ENCODE measurements at places on chromosomes 2 and 18.

- DNase-seq, result no peak
These were observed 30.6 kb upstream of the FAM237A start for GRCh38 chr2:206611736-206612135.

- no peak for DNase-seq
These were observed 3.6 kb upstream of the PTPN18 start for GRCh38 chr2:130352237-130352636.

- DNase-seq, result no peak
These were observed 22.8 kb downstream of the EHD3 start for GRCh38 chr2:31256611-31257382.

GRCh38 chr2:96577501-96577900, 40.9 kb downstream of the ARID5A start:
- no peak for DNase-seq

DNA sequence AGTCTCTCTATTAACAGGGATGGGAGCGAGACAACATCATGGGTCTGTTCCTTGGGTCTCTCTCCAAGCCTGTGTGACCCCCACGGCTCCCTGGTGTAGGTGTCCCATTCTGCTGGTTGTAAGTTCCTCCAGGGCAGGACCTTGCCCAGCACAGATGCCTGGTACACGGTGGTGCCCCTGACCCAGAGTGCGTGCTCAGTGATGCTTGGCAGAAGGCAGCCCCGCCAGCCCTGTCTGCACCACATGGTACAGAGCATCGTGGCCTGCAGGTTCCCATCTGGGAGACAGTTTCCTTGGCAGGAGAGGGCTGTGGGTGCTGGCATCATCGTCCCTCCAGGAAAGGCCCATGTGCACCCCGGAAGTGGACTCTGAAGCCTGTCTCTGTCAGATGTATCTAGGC, 249.0 kb downstream of the KLHL29 start:
- DNase-seq, result no peak

- DNase-seq, result no peak
These were observed 35.0 kb downstream of the TTC32 start for GRCh38 chr2:19866771-19867170.

DNA sequence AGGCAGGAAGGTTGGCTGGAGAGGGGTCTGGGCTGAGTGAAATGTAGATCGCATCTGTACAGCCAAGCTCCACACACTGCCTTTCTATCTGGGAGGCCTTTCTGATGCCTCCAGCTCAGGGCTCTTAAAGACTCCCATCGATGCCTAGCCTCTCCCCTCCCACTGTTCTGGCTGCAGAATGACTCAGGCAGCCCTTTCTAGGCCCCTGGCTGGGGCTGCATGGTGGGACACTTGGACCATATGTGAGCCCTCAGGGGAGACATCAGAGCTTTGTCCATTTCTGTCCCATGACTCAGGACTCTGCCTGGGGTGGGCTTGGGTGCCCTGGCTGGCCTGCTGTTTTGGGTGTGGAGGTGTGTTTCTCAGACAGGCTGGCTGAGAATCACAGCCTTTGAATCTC, 101.3 kb downstream of the CELF4 start:
- no peak for DNase-seq

DNA sequence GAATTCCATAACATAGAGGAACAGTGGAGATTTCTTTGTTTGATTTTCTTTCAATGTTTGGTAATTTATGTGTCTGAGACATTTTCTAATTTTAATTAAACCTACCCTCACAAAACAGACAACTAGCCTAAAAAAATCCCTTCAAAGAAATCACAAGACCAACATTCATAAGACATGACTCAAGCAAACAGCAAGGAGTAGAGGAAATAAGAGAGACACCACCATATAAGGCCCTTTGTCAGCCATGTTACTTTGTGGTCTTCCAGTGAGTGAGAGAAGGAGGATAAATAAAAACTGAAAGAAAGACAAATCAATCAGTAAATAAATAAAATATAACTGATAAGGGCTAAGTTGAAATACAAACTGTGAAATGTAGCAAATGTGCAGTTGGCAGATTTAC, 830.8 kb upstream of the SLC39A10 start:
- no peak for DNase-seq

GRCh38 chr18:9066358-9066757, 36.1 kb upstream of the NDUFV2 start:
- DNase-seq, result no peak

DNA sequence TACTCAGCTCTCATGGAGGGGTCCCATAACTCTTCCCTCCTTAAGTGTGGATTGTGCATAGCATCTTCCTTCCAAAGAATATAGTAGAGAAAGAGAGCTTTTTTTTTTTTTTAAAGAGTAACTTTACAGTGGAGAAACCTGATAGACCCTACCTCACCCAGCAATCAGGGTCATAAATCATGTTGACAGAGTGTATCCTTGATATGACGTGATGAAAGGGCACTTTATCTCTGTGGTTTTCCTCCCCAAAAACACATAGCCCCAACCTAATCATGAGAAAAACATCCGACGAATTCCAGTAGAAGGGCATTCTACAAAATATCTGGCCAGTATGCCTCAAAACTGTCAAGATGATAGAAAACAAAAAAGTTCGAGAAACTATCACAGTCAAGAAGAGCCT, 29.5 kb upstream of the MEIS1 start:
- DNase-seq, result no peak

DNA sequence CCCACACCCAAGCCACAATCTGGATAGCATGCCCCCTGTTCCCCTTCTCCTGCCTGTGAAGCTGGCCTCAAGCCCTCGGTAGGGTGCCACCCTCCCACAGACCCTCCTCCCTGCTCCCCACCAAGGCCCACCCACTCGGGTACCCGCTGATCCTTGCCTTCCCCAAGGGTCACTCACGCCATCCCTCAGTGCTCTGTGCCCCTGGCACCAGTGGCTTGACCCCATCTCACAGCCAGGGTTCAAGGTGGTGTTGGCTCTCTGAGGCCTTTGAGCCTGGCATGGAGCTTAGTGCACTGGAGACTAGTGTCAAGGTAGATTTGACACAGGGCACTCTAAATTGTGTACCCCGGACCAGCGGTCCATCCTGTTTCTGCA, 11.9 kb downstream of the ADRA2B start:
- no peak for DNase-seq

DNA sequence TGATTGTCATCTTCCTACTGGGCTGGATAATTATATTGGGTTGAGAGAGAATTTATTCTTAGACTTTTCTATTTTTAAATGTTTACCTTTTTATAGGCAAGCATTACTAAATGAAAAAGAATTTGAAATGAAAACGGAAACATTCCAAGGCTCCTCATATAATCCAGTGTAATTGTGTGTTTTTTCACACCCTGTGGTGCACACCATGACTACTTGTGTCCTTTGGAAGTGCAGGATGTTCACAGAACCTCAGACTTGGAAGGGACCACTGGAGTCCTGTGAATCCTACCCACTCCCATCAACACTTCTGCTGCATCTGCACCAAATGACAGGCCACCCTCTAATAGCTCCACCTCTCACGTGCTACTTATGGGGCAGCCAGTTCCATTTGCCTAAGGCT, 48.0 kb downstream of the NAT8 start:
- no peak for DNase-seq

- DNase-seq, result no peak
These were observed 12.7 kb downstream of the KCNF1 start for GRCh38 chr2:10924441-10924840.

- no peak for DNase-seq
These were observed 1024.7 kb upstream of the PIK3C3 start for GRCh38 chr18:40930211-40930882.

GRCh38 chr18:78323453-78324197, 656.0 kb upstream of the SALL3 start:
- no peak for DNase-seq

DNA sequence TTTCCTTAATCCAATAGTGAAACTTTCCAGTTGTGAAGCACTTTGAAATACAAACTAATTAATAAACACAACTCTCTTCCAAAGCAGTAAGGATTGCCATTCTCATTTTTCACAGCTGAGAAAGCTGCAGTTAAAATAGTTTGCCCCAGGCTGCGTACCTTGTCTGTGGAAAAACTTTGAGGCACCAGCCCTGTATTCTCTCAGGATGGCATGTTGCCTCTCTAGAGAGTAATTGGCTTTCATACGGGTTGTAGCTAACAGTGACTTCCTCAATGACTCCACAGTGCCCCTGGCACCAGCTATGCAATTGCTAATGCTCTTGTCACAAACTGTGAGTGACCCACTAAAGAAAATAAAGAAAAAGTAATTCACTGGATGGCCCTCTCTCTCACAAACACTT, 345.7 kb downstream of the MTX2 start:
- DNase-seq, result no peak

GRCh38 chr2:19973466-19973865, 16.4 kb downstream of the WDR35 start:
- DNase-seq, result no peak

- DNase-seq, result no peak
These were observed 11.5 kb upstream of the RTN4 start for GRCh38 chr2:55061523-55062344.

- DNase-seq, result no peak
These were observed 214.9 kb upstream of the SPRED2 start for GRCh38 chr2:65647249-65647842.

- DNase-seq, result no peak
These were observed 104.8 kb upstream of the RAB12 start for GRCh38 chr18:8504424-8504823.

- no peak for DNase-seq
These were observed 71.3 kb upstream of the NYAP2 start for GRCh38 chr2:225328192-225328591.

DNA sequence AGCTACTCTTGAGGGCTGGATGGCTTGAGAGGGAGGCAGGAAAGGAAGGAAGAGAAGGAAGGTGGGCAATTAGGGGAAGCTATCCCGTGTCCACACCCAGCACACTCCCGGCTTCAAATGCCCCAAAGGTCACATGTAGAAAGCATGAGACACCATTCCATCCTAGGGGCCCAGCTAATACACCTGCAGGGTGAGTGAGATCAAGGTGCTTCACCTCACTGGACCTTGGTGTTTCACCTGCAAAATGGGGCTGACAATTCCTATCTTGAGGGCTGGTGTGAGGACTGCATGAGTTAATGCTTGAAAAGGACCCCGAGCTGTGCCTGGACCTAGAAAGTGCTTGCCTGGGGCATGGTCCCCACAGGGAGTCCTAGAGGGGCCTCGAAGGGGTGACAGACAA, 50.8 kb upstream of the SMAD7 start:
- no peak for DNase-seq

DNA sequence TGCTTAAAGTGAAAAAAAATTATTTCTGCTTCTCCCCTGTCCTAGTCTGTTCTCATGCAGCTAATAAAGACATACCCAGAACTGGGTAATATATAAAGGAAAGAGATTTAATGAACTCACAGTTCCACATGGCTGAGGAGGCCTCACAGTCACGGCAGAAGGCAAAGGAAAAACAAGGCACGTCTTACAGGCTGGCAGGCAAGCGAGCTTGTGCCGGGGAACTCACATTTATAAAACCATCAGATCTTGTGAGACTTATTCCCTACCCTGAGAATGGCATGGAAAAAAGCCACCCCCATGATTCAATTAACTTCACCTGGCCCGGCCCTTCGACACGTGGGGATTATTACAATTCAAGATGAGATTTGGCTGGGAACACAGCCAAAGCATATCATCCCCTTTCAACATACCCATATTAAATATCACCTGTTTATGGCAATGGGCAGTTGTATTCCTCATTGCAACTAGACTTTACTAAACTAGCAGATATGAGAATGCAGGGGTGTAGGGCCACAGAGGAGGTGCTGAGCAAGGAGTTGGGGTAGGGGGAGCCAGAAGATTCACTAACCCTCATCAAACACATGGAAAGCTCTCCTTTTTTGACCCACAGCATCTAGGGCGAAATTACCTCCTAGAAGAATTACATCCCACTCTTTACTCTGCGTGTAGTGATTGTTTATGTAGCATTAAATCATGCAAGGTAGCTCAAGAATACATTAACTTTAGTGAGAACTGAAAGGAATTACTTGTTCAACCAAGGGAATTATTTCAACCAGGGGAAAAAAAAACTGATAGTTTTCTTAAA, 183.3 kb upstream of the DOK6 start:
- no peak for DNase-seq

GRCh38 chr18:46716827-46717226, 40.0 kb downstream of the ST8SIA5 start:
- DNase-seq, result no peak

- no peak for DNase-seq
These were observed 24.7 kb upstream of the NAGK start for GRCh38 chr2:71043531-71044407.

DNA sequence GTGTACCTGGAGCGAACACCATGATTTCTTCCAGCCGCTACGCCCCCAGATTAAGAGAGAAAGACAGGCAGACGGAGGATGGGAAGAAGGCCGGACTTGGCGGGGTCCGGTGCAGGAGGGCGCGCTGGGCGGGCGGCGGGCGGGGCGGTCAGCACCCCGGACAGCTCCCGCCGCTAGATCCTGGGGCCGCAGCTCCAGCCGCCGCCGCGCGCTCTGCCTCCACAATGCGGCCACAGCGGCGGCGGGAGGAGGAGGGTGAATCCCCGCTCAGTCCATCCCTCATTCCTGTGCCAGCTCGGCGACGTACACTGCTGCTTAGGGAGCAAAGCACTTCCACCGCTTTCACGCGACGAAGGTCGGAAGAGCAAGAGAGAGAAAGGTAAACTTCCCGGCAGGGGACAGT, at the start of gene AKAIN1:
TSS of gene AKAIN1 (minus strand) at position 226 of the 403 bp plus-strand sequence. CDS start at position 22, 204 bp downstream.
- DNase-seq, result no peak

DNA sequence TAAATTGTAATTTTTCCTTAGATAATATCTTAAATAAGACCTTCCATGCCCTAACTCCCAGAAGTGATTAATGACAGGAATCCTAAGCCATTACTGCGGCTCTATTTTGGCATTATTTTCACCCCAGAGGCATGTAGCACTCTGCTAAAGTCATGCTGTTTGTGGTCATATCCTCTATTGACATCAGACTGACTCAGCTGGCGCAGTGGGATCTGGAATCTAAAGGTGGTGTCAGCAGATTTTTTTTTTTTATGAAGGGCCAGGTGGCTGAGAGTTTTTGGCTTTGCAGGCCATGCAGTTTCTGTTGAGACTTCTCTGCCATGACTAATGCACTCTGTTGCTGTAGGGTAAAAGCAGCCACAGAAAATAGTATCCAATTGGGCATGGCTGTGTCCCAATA, 64.1 kb upstream of the ACVR1C start:
- DNase-seq, result no peak

DNA sequence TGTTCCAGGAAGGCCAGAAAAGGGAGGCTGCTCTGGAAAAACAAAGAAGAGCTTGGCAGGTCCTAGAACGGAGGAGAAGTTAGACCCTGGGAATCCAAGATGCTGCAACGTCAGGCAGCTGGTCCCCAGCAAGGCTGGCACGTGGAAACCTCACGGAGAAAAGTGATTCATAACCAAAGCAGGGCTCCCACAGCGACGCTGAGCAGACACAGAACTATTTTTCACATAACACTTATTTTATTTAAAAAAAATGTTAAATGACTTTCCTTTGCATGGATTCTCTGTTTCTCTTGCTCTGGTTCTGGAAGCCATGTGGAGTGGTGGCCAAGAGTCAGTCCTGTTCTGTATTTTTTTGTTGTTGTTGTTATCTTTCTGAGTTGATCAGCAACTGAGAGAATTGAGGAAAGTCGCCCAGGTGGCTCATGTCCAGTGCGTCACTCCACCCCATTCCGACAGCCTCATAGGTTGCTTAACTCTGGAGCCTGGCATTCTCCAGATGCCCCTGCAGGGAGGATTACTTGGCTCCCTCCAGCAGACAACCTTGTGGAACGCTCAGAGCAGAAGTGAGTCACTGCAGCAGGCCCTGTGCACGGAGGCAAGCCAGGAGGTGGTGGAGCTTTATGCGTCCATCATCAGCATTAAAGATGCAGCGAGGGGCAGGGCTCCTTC, 229.9 kb upstream of the HDAC4 start:
- DNase-seq, result no peak

GRCh38 chr2:228648541-228648940, 467.1 kb upstream of the SPHKAP start:
- no peak for DNase-seq

All from stimulated activated effector memory CD8-positive, alpha-beta T cell treated with anti-CD3 and anti-CD28 coated beads, Interleukin-12 subunit alpha, Interleukin-12 subunit beta, amount 100 ng/mL, for 72 hours (primary cell).